ENCODE measurements at places on chromosomes 6 and 20.

GRCh38 chr6:141830530-141830929 is 302.2 kb upstream of the GJE1 start:
- DNase-seq = no peak

GRCh38 chr20:8303651-8304050 is 171.6 kb downstream of the PLCB1 start:
- DNase-seq = no peak

- peak; percentile 11 for DNase-seq
Measured at GRCh38 chr6:117600008-117600743, 2.1 kb downstream of the GOPC start.

GRCh38 chr6:105051941-105052471 is 95.1 kb downstream of the LIN28B start:
- peak; percentile 84 for DNase-seq

- peak; percentile 55 for DNase-seq
Measured at GRCh38 chr6:147699637-147700036, 191.1 kb downstream of the SAMD5 start.

GRCh38 chr6:110882274-110882619 is 7.7 kb downstream of the AMD1 start:
- DNase-seq = no peak

DNA sequence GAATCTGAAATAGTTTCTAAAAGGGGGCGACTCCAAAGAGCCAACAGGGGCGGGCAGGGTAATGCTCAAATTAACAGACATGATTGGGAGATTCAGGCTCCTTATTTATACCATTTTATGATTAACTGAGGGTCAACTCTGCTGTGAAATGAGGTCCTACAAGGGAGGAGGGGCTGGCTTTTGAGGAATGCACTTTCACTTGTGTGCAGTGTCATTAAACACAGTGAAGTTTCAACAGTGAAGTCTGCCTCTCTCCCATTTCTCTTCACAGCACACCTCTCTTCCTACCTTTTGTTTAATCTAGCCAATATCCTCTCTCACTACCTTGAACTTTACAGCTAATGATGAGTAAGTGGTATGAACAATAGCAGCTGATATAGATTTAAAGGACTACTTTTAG is 557.3 kb upstream of the CITED2 start:
- no peak for DNase-seq

DNA sequence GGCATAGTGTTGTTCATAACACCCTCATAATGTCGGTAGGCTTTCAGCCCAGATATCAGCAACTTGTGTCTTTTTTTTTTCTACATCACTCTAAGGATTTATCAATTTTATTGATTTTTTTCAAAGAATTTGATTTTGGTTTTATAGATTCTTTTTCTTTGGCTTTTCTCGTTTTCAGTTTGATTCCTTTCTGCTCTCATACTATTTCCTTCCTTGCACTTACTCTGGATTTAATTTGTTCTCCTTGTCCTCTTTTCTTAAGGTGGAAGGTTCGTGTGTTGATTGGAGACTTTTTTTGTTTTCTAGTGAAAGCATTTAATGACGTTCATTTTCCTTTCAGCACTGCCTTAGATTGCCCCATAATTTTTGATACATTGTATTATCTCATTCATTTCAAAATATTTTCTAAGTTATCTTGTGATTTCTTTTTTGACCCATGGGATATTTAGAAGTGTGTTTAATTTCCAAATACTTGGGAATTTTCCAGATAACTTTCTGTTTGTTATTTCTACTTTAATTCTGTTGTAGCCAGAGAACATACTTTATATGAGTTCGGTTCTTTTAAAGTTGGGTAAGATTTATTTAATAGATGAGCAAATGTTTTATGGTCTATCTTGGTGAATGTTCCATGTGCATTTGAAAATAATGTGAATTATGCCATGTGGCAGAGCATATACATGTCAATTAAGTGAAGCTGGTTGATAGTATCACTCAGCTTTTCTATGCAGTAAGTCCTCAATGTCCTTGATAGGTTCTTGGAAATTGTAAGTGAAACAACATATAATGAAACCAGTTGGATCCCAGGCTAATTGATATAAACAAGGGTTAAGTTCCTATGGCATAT is 62.8 kb downstream of the IRF4 start:
- DNase-seq = no peak

- no peak for DNase-seq
Measured at GRCh38 chr6:169241688-169242350, 11.8 kb downstream of the THBS2 start.

GRCh38 chr20:48371211-48371610 is 456.6 kb downstream of the PREX1 start:
- no peak for DNase-seq

DNA sequence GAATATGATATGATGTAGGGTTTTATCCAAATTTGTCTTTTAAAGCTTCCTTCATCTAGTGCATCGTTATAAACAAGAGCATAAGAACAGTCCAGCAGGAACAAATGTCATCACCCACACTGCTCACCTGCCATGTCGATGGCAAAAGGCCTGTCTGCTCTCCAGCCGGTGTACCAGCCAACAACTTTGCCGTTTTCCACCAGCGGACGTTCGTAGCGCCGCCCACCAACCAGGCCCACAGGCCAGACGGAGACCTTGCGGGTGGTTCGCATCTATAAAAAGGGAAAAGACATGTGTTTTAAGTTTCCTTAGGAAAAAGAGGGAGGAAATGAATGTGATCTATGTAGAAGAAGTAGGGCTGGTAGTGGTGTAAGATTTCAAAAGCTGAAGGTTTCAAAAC is 62.9 kb downstream of the B3GAT2 start:
- no peak for DNase-seq

GRCh38 chr20:32681175-32682084 is 7.7 kb upstream of the C20orf203 start:
- peak; percentile 76 for DNase-seq

- DNase-seq = no peak
Measured at GRCh38 chr6:143556529-143556928, 45.0 kb upstream of the FUCA2 start.

- DNase-seq = no peak
Measured at GRCh38 chr6:102356170-102356569, 962.7 kb downstream of the GRIK2 start.

DNA sequence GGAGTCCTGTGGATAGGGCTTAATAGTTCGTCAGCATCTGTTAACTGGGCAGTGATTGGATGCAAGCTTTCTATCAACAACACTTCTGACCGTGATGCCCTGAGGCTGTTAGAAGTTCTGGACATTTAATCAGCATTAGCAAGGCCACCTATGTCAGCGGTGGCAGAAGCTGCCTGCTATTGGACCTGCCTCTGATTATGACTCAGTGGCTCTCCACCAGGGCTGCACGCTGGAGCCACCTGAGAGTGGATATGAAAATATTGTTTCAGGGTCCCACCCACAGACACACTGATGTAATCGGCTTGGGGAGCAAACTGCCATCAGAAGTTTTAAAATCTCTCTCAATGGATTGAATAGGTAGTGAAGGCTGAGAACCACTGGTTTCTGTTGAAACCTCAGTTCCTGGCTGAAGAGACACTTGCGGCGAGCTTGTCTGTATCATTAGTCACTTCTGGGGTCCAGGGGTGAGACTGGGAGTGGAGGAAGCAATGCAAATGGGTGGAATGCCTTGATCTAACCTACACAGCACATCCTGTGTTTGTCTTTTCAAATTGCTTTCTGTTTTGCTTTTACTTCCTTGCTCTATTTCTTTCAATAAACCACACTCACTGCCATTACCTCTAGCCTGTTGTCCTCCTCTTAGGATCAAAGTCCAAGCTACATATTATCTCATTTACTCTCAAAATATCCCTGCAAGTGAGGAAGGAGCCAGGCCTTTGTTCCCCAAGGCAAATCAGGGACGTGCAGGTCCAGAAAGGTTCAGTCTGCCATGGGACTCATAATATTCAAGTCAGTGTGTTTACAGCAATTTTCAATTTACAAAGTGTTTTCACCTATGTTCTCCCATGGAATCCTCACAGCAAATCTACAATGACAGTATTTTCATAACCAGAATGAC is 4.2 kb downstream of the CLIC5 start:
- peak; percentile 29 for DNase-seq

- no peak for DNase-seq
Measured at GRCh38 chr20:17825960-17826843, 126.4 kb downstream of the BANF2 start.

DNA sequence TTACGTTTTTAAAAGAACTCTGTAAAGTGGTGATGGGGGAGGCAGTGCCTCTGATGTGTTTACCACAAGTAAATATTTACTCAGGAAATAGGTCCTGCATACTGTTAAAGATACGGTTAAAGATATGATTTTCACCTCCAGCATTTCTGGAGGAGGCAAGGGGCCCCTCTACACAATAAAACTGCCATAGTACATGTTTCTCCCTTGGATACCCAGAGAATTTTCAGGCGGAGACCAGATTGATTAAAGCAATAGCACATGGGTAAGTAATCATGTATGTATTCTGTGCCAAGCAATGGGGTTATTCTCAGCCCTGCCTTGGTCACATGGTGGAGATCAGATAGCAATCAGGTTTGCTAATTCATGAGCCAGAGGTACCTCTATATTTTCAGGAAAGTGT is 9.6 kb downstream of the RIPOR2 start:
- DNase-seq = no peak

DNA sequence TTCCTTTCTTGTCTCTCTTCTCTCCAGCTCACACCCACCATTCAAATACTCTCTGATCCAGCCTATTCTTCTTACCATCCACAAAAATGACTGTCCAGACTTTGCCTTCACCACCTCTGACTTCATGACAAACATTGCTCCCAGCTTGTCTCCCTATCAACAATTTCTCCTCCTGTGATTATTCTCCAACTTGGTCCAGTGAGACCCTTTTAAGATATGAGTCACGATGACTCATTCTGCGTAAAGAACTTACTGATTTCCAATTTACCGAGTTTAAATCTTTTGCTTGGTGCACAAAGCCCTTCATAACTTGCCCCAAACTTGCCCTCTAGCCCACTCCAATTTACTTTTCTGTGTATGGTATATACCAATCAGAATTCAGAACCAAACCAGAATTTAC is 833.2 kb downstream of the MAFB start:
- no peak for DNase-seq

- no peak for DNase-seq
Measured at GRCh38 chr20:37880726-37881591, 22.0 kb upstream of the VSTM2L start.

- no peak for DNase-seq
Measured at GRCh38 chr6:163946437-163946836, 531.9 kb downstream of the QKI start.

GRCh38 chr6:127515234-127515793 is 3.8 kb downstream of the MTCL3 start:
- DNase-seq = no peak

- no peak for DNase-seq
Measured at GRCh38 chr6:34559651-34560365, 3.7 kb upstream of the SPDEF start.

- DNase-seq = peak; percentile 36
Measured at GRCh38 chr6:140623498-140623897, 1249.0 kb upstream of the CITED2 start.

- no peak for DNase-seq
Measured at GRCh38 chr6:6564154-6564553, 24.4 kb upstream of the LY86 start.

DNA sequence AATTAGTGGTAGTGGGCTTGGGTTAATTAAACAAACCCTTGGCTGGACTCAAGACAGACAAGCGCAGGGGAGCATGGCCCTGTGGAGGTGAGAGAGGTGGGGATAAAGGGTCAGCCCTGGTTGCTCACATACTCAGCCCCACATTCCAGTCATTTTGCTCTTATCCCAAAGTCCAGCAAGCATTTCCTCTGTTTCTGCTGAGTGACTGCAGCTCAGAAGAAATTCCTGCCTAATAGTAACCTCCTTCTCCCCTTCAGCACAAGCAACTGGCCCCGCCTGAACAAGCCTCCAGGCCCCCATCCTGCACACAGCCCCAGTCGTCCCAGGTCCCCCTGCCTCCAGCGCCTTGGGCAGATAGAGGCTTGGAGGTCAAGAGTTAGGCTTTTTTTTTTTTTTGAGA is 3.6 kb upstream of the TFEB start:
- no peak for DNase-seq

DNA sequence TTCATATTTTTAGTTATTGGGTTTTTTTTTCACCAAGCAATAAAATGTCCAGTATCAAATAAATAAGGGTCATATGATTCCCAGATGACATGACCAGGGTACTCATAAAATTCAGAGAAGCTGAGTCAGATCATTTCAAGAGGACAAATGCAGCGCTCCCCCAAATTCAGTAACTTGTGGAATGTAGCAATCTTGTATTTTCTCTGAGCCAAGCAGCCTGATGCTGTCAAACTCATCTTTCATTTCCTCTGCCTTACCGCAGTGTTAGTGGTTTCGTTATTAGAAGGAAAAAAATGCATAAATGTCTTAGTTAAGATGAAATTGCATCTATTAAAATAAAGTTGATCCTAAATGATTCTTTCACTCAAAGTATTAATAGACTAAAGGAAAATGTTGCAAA is 57.8 kb upstream of the EDN1 start:
- no peak for DNase-seq

GRCh38 chr20:38635721-38636288 is 34.2 kb downstream of the ARHGAP40 start:
- no peak for DNase-seq

GRCh38 chr6:11744753-11745152 is 33.9 kb downstream of the ADTRP start:
- peak; percentile 45 for DNase-seq

GRCh38 chr6:53287336-53288225 is 61.2 kb downstream of the ELOVL5 start:
- no peak for DNase-seq

GRCh38 chr20:41480054-41480770 is 113.6 kb upstream of the EMILIN3 start:
- DNase-seq = peak; percentile 69

GRCh38 chr6:12842114-12842513 is 125.5 kb downstream of the PHACTR1 start:
- DNase-seq = no peak

DNA sequence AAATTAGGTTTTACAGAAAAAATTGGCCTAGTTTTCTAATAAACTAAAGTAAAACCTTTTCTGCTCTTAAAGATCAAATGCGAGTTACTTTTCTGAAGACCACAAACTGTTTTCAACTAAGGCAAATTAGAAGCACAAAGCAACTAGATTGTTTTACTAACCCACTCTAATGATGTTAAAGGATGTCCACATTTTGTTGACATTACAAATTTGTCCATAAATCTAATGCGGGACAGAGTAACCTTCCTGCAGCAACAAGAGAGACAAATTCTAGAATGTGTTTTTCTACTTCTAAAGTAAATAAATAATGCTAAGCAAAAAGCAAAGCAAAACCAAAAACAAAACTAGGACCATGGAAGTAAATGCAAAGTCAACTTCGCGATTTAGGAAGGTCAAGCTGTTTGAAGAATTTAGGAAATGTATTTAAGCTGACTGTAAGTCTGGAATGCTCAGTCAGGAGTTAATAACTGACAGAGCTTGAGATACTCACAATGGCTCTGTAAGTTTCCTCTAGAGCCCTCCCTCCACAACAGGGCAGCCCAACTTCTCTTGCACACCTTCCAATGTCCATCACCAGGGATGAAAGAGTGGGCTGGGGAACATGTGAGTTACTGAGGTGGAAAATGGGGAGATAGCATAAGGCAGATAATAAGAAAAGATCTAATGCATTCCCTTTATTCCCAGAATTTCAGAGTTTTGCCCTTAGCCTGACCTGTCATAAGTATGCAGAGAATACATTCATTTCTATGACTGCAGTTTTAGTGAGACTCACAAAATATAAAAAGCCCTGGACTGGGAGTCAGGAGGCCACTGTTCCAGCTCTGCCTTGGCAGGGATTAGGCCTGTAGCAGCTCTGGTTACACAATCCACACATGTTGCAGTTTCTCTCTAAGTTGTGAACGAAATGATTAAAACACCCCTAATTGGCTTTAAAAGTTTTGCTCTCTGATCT is 158.8 kb downstream of the FOXA2 start:
- no peak for DNase-seq
